ENCODE measurements at places on chromosomes 5 and 9. TPM values are rescaled to one million over a fixed set of nuclear protein-coding genes. Genes with fewer than 3 reads are reported as not detected.

The HK3 gene
- 26.8 TPM for total RNA-seq

The CER1 gene
- 0.29 TPM for total RNA-seq

The CCL21 gene
- total RNA-seq = 13.0 TPM

The HTR4 gene
- total RNA-seq = 0.90 TPM

The DROSHA gene
- total RNA-seq = 68.2 TPM

The ECM2 gene
- 65.6 TPM for total RNA-seq

The CTXN3 gene
- total RNA-seq = not detected

The ZDHHC11 gene
- total RNA-seq = 26.0 TPM

The CYLC2 gene
- not detected for total RNA-seq

The CSF1R gene
- 35.3 TPM for total RNA-seq

The CHMP5 gene
- total RNA-seq = 59.0 TPM

The SVEP1 gene
- total RNA-seq = 120 TPM

GRCh38 chr5:177967221-177967887 lies 28.7 kb downstream of the PROP1 start:
- DNase-seq = no peak

- DNase-seq = no peak
These were observed 5.3 kb upstream of the ACSL6 start for GRCh38 chr5:132016721-132017250.

- no peak for DNase-seq
These were observed 404 bp downstream of the MRNIP start for GRCh38 chr5:179858241-179858585.

GRCh38 chr9:389159-389558 lies 174.5 kb downstream of the DOCK8 start:
- no peak for DNase-seq

GRCh38 chr9:106307670-106308069 lies 555.3 kb upstream of the ZNF462 start:
- no peak for DNase-seq

DNA sequence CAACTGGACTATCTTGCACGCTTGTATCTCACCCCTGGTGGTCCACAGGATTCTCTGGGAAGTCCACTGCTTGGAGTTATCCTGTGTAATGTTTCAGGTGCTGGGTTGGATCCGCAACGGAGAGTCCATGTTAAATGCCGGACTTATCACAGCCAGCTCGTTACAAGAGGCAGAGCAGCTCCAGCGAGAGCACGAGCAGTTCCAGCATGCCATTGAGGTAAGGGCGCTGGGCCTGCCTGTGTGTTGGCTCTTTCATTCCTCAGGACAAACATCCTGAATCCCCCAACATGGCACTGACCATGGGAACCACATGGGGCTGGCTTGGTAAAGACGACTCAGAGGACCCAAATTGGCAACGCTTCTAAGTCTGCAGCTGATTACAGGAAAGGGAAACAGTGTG lies 214.8 kb upstream of the OTULINL start:
- no peak for DNase-seq

- DNase-seq = no peak
These were observed 580.2 kb downstream of the CCDC171 start for GRCh38 chr9:16133032-16133431.

DNA sequence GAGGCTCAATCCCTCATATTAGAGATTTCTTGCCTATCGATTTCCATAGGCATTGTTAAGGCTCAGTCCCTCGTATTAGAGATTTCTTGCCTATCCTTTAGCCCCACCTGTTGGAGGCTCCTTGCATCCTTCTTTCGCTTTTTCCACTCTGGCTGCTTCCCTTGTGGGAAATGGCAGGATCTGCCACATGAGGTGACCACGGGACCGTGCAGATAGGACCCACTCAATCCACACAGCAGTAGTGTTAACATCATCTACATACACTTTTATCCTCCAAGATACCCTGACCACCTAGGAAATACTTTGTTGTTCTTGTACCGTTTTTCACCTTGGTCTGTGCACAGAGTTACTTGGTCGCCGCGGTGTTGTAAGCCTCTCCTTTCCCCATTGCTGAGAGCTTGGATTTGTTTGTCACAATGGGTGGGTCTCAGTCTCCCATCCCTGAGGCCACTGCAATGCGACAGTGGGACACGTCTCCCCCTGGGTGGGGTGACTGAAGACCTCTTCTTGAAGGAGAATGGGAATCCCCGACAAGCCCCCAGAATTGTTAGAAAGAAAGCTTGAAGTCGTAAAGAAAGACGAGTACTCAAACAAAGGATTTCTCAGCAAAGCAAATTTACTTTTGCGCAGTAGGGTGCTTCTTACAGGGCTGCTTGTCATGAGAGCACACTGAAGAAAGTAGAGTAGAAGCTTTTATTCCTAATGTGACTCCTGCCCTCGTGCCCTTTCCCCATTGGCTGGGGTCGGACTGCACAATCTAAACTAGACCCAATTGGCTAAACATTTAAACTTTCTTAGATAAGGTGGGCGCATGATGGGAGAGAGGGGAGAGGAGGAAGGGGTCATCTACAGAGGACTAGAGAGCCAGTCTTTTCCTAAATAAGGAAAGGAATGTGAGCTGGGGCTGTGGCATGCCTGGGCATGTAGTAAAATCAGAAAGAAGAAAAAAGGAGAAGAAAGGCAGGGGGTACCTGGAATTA lies 19.8 kb downstream of the IFT74 start:
- no peak for DNase-seq

GRCh38 chr9:112750764-112751055 lies 150 bp downstream of the SNX30 start:
- no peak for DNase-seq

DNA sequence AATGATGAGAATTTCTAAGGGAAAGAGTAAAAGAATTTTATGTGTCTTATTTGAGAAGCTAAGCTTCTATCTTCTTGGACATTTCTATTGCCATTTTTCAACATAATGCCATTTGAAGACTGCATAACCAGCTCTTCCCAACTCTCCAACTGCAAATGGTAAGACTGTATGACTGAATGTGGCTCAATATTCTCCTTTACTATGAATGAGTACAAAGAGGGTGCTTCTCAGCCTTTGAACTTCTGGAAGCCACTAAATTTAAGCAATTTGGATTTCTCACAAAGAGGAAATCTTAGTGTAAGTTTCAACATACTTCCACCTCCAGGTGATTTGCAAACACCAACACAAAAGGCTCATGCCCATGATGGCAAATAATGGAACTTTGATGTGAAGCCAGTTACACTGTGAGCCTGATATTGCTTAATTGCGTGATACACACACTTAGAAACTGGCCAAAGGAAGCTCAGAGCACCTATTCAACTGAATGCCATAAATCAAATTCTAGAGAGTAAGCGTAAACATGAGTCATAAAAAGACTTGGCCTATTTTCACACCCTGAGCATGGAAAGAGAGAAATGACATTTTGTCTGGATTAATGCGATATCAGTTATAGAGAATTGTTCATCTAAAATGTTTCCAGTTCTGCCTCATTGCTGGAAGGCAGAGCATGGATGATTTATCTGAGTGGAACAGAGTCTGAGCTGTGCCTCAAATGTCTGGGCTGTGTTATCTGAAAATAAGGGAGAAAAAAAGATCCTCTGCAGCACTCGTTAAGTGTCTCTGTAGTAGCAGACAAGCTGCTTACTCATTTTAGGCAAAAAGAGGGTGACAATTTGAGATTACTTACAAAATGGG lies 145.3 kb downstream of the PLK2 start:
- DNase-seq = no peak

DNA sequence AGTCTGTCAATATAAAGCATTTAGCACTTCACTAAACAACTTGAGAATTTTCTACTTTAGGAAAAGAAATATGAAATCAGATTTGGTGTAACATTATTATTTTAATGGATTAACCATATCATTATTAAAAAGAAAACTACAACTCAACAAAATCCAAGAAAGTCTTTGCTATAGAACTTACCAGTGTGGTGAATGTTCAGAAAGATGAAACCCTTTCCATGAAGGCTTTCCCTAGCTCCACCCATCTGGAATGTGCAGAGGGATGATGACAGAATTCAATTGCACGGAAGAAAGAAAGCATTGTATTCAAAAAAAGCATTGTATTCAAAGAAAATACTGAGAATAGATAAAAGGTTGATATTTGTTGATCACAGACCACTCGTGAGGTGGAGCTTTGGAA lies 328.6 kb upstream of the NUDT12 start:
- no peak for DNase-seq

DNA sequence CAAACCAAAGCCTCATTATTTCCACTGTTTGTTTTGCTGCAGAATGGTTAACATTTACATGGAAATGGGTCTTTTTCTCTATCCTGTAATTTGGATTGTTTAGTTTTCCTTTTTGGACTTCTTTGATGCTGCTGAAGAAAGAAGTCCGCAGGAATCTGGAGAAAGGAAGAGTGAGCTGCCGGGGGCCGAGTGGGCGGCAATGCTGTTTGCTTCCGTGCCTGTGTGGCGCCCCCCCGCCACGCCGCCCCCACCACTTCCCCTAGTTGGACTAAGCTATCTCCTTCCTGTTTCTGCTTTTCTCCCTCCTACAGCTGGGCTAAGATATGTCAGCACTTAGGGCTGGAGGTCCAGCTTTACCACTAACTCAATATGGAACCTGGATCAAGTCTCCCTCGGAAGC lies 39.7 kb downstream of the ACTL7B start:
- no peak for DNase-seq

- DNase-seq = no peak
These were observed 47.3 kb downstream of the PFDN1 start for GRCh38 chr5:140255460-140256157.

GRCh38 chr5:52789851-52790250 lies 2.1 kb downstream of the ITGA1 start:
- no peak for DNase-seq

GRCh38 chr9:37732086-37732741 lies 21.4 kb upstream of the TRMT10B start:
- DNase-seq = no peak

DNA sequence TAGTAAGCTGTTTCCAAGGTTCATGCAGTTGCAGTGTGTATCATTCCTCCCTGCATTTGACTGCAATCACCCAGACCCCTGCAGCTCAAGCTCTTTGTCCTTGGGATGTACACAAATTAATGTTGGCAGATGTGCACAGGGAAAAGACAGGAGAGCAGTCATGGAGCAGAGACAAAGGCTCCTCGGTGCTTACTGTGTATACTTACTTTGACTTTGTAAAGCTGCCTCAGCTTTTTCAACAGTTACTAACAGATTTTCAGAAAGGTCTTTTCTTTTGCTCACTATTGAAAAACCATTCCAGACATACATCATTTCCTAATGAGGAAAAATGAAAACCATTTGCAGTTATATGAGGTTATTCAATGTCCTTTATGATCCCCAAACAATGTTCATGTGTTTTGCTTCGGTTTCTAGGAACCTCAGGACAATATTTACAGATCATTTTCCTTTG lies 124.9 kb downstream of the TTC39B start:
- DNase-seq = no peak

DNA sequence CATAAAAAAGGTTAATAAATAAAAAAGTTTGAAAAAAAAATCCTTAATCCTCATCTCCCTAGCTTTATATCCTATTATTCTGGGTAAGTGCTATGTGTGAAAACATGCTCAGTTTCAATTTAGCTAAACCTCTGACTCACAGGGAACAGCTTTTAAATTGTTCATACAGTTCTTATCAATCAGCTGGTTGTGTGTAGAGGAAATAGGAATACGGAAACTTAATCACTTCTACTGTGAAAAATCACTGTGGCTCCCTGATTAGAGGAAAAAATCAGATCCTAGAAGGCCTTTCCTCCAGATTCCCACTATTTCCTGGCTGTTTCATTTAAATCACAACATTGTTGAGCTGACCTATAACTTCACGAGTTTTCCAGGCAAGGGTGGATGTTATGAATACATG lies 120.5 kb downstream of the MARCHF3 start:
- no peak for DNase-seq

GRCh38 chr5:172477466-172477865 lies 23.1 kb upstream of the SH3PXD2B start:
- DNase-seq = no peak
